ENCODE measurements at places on chromosomes 13 and 19. TPM values are rescaled to one million over a fixed set of nuclear protein-coding genes. Genes with fewer than 3 reads are reported as not detected.
A peak's percentile ranks its signal among the peaks of the same experiment; 100 is the strongest.

Gene DKKL1
- not detected for total RNA-seq

Gene UBE2M
- total RNA-seq: 25.3 TPM

Gene PGLYRP2
- total RNA-seq: 0.21 TPM

Gene ZSCAN5B
- total RNA-seq: not detected

- DNase-seq: no peak
- H3K27ac ChIP-seq: no peak overlapping the region
- peaks cover 89% of the 10 kb centered on the region for H3K27me3 ChIP-seq
- H3K36me3 ChIP-seq: no peaks in the 10 kb centered on the region
These were observed 6.5 kb downstream of the SOX1 start for GRCh38 chr13:112073245-112074138.

DNA sequence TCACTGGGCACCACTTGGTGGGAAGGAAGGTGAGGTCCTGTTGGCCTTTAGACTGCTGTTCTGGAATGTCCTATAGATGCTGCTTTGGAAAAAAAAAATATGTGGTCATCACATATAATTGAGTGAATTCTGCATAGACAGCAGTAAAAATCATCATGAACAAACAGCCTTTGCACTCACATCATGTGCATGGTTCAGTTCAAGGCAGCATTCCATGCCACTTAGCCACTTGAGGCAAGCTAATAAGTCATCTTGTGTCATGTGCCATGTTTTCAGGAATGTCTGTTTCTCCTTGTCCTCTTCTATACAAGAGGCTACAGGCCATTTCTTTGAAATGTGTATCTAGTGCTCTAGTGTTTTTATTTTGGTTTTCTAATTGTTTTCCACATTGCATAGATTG lies 43.9 kb upstream of the TSC22D1 start:
- H3K4me1 ChIP-seq: no peaks in the 10 kb centered on the region
- no peak overlapping the region for H3K4me3 ChIP-seq
- no peak for DNase-seq
- no peak overlapping the region for H3K27ac ChIP-seq
- no peaks in the 10 kb centered on the region for H3K27me3 ChIP-seq

DNA sequence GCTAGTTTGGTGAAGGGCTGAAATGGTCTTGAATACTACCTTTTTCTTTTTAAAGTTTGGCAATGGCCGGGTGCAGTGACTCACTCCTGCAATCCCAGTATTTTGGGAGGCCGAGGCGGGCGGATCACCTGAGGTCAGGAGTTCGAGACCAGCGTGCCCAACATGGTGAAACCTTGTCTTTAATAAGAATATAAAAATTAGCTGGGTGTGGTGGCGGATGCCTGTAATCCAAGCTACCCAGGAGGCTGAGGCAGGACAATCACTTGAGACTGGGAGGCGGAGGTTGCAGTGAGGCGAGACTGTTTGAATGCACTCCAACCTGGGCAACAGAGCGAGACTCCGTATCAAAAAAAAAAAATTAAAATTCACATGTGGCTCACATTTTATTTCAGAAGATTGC lies 880 bp upstream of the ZNF723 start:
- no peaks in the 10 kb centered on the region for H3K27me3 ChIP-seq
- no peak overlapping the region for H3K27ac ChIP-seq
- peak; percentile 24 for DNase-seq

- DNase-seq: no peak
- H3K4me3 ChIP-seq: no peak overlapping the region
- no peaks in the 10 kb centered on the region for H3K27me3 ChIP-seq
- no peaks in the 10 kb centered on the region for H3K36me3 ChIP-seq
- peaks cover 9% of the 10 kb centered on the region for H3K4me1 ChIP-seq
- H3K27ac ChIP-seq: no peak overlapping the region
These were observed 116.4 kb downstream of the TM9SF2 start for GRCh38 chr13:99617474-99618255.

GRCh38 chr13:20566468-20566897 lies 474 bp upstream of the IFT88 start:
- H3K27ac ChIP-seq: peak overlapping the region; percentile 95
- peak overlapping the region; percentile 78 for H3K4me3 ChIP-seq
- no peak for DNase-seq
- H3K4me1 ChIP-seq: peaks cover 10% of the 10 kb centered on the region

DNA sequence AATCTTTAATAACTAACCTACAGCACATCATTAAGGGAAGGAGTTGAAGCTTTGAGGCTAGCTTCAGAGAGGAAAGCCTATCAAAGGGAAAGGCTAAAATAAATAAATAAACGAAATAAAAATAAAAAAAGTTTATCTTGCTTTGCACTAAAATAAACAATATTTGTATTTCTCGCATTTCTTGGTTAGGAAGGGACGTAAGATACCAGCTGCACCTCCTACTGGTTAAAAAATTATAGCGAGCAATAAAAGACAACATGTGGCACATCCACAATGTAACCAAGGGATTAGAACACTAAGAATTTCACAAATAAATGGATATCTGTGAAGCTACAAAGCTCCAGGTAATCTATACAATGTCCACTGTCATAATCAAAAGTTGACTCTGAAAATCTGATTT lies 194.5 kb downstream of the DACH1 start:
- H3K4me3 ChIP-seq: no peak overlapping the region
- H3K27ac ChIP-seq: no peak overlapping the region
- no peaks in the 10 kb centered on the region for H3K36me3 ChIP-seq
- H3K27me3 ChIP-seq: no peaks in the 10 kb centered on the region
- DNase-seq: no peak
- no peaks in the 10 kb centered on the region for H3K4me1 ChIP-seq

GRCh38 chr13:97648881-97649224 lies 214.9 kb downstream of the RAP2A start:
- no peak overlapping the region for H3K27ac ChIP-seq
- DNase-seq: no peak
- H3K4me1 ChIP-seq: no peaks in the 10 kb centered on the region
- no peaks in the 10 kb centered on the region for H3K27me3 ChIP-seq

- DNase-seq: no peak
- no peaks in the 10 kb centered on the region for H3K27me3 ChIP-seq
- no peak overlapping the region for H3K4me3 ChIP-seq
- H3K27ac ChIP-seq: no peak overlapping the region
These were observed 4.5 kb upstream of the PRKD2 start for GRCh38 chr19:46721269-46722003.

GRCh38 chr19:31146546-31147183 lies 202.6 kb downstream of the TSHZ3 start:
- no peak overlapping the region for H3K27ac ChIP-seq
- H3K27me3 ChIP-seq: no peaks in the 10 kb centered on the region
- H3K4me3 ChIP-seq: no peak overlapping the region

DNA sequence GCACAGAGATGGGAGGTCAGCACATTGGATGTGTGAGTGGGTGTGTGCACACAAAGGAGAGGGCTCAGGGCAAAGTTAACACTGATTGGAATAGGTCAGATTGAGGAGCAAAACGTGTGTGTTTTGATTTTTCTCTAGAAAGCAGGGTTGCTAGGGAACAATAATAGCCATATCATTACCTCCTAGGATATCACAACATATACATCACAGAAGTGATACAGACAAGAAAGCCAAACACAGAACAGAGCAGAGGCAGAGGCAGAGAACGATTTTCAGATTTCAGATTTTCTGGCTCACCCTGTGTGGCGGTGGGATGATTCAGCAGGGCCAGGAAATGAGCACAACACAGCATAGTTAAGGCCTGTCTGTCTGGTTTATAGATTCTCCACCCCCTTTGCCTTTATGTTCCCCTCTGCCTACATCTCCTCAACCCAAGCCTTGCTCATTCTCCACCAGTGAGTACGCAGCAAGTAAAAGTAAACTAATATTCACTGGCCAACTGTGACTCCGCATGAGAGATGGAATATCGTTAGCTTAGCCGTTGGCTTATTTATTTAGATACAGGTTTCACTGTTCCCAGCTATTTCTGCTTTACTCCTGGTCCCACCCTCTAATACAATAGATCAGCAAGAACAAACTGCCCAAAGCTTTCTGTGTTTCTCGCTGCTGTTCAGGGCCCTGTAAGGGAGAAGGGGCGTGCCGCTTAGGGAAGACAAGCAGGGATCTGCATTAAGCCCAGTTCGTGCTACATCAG lies 182.7 kb upstream of the TSC22D1 start:
- H3K36me3 ChIP-seq: no peaks in the 10 kb centered on the region
- H3K4me1 ChIP-seq: peaks cover 49% of the 10 kb centered on the region
- no peak for DNase-seq
- no peaks in the 10 kb centered on the region for H3K27me3 ChIP-seq

GRCh38 chr13:38872693-38873092 lies 117.9 kb downstream of the STOML3 start:
- no peaks in the 10 kb centered on the region for H3K27me3 ChIP-seq
- H3K4me3 ChIP-seq: no peak overlapping the region
- no peak for DNase-seq
- no peak overlapping the region for H3K27ac ChIP-seq
- H3K36me3 ChIP-seq: no peaks in the 10 kb centered on the region
- no peaks in the 10 kb centered on the region for H3K4me1 ChIP-seq

DNA sequence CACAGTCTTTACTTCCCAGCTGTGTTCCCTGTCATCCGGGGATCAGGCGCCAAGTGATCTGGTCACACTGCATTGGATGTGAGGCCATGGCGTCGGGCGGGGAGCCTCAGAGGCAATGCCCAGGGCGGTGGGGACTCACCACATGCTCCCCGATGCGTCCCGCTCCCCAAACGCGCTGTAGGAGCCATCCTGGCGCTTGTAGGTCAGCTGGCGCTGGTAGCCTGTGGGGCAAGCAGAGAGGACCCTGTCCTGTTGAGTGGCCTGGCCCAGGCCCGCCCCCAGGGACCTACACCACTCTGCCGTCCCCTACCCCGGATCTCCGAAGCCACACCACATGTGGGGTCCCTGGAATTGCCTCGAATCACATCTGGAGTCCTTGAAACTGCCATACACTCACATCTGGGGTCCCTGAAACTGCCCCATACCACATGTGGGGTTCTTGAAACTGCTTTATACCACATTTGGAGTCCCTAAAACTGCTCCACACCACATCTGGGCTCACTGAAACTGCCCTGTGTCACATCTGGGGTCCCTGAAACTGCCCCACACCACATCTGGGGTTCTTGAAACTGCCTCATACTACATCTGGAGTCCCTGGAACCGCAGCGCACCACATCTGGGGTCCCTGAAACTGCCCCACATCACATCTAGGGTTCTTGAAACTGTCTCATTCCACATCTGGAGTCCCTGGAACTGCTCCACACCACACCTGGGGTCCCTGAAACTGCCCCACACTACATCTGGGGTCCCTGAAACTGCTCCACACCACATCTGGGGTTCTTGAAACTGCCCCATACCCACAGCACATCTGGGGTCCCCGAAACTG lies 33.2 kb downstream of the F2RL3 start:
- H3K27me3 ChIP-seq: peaks cover 5% of the 10 kb centered on the region
- H3K36me3 ChIP-seq: no peaks in the 10 kb centered on the region
- DNase-seq: no peak
- H3K4me1 ChIP-seq: peaks cover 8% of the 10 kb centered on the region
- H3K27ac ChIP-seq: no peak overlapping the region

All from suprapubic skin (tissue), 4 donors.